ENCODE measurements at places on chromosomes 4 and X.

DNA sequence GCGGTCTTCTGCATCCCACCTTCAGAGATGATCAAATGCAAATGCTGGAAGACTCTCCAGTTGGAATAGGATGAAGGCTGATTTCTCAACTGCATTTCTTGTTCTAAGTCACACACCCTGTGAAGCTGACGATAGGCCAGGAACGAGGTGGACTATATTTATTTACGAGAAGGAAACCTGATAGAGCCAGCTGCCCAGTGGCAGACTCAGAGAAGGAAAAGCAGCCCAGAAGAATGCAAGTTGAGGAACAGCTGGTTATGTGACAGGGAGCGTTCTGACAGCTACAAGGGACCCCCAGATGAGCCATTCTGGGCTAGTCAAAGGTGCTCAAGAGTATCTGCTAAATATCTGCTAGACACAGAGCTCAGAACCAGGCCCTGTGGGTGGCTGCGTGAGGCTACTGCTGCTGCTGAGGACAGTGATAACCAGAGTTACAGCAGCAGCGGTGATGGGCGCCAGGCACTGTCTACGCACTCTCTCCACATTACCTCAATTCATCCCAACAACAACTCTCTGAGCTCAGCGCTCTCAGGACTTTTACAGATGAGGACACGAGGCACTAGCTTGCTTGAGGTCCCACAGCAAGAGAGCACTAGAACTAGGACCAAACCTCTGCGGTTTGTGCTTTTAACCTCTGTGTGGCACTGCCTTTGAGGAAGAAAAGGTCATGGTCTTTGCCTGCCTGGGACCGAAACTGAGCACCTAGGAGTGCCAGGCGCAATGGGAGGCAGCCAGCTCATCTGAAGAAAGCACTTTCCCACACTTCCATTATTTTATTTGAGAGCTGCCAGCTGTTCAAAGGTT is 69.0 kb downstream of the GATB start:
- DNase-seq, result peak; percentile 59

GRCh38 chr4:48489683-48490011 is 405 bp upstream of the ZAR1 start:
- no peak for DNase-seq

GRCh38 chr4:182240161-182241130 is 2.8 kb upstream of the TENM3 start:
- no peak for DNase-seq

- no peak for DNase-seq
These were observed 189.5 kb downstream of the GASK1B start for GRCh38 chr4:157983300-157983699.

DNA sequence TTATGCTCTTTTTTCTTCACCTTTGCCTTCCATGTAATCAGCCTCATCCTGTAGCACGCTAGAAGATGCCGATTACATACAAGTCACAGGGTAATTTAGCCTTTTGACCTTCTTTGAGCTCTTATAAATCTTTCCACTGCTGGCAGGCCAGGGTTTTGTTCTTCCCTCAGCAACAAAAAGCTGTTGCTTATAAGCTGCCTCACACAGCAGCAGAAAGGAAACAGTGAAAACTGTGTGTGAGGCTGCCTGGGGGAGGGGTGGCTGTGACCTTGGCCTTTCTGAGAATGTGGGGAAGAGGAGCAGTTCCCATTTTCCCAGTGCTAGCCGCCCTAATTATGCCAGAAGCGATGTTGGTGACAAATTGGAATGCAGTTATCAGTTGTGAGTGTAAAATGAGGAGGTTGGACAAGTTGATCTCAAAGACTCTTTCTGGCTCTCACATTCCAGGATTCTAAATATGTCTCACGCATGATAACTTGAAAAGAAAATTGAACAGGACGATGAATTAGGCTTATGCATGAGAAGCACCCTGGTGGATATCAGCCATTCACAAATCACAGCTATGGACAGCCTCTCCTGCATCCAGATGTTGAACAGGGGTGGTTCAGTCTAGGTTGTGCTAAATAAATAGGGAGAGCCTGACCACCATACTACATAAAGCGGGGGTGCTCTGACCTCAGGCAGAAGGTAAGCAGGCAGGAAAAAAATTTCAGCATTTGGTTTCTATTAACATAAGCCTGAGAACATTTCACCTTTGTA is 25.7 kb downstream of the SLITRK2 start:
- DNase-seq, result no peak
